GM23338 (cell line): ENCODE measurements at places on chromosomes 7 and 10.

DNA sequence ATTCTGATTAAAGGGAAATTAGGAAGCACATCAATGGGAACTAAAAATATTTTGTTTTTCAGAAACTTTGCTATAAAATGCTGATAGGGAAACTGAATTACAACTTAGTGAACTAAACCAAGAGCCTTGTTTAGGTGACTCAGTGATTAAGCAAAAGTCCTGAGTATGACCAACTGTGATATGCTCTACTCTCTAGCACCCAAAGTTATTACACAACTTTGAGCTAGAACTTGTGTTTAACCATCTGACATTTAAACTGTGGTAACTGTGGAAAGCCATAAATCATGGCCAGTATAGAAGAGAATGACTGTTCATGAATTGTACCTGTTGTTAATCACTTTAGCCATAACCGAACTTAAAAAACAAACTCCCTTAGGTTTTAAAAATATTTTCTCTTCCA, 127.4 kb downstream of the ZNF365 start:
- no peak for DNase-seq

GRCh38 chr10:12466704-12467305, 117.5 kb downstream of the CAMK1D start:
- no peak for DNase-seq

DNA sequence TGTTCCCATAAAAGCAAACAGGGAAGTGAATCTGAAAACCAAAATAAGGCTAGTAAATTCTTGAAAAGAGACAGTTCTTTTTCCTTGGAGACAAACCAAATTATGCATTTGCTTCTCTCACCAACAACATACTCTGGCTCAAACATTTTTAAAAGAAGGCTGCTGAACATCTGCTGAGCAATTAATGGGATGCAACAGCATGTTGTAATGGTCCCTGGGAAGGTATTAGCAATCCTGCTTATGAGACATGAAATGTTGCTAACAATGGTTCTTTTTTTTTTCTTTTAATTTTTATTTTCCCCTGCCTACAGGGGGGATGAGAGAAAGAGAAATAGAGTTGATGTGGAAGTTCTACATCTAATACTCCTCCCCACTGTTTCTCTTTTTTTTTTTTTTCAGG, 572.1 kb downstream of the SORCS1 start:
- no peak for DNase-seq

GRCh38 chr7:17598846-17599245, 300.4 kb downstream of the AHR start:
- no peak for DNase-seq

- no peak for DNase-seq
Observed at GRCh38 chr10:116810120-116810500, 39.2 kb upstream of the ENO4 start.

- no peak for DNase-seq
Observed at GRCh38 chr10:23437963-23438546, 820 bp upstream of the OTUD1 start.

DNA sequence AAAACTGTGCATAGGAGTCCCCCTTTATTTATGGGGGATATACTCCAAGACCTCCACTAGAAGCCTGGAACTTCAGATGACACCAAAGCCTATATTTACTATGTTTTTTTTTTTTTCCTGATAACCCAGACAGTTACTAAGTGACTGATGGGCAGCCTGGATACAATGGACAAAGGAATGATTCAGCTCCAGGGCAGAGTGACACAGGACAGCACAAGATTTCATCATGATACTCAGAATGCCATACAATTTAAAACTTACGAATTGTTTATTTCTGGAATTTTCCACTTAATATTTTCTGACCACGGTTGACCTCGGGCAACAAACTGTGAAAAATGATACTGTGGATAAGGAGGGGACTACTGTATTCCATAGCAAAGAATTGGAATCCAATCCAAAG, 843.6 kb downstream of the PCDH15 start:
- no peak for DNase-seq

DNA sequence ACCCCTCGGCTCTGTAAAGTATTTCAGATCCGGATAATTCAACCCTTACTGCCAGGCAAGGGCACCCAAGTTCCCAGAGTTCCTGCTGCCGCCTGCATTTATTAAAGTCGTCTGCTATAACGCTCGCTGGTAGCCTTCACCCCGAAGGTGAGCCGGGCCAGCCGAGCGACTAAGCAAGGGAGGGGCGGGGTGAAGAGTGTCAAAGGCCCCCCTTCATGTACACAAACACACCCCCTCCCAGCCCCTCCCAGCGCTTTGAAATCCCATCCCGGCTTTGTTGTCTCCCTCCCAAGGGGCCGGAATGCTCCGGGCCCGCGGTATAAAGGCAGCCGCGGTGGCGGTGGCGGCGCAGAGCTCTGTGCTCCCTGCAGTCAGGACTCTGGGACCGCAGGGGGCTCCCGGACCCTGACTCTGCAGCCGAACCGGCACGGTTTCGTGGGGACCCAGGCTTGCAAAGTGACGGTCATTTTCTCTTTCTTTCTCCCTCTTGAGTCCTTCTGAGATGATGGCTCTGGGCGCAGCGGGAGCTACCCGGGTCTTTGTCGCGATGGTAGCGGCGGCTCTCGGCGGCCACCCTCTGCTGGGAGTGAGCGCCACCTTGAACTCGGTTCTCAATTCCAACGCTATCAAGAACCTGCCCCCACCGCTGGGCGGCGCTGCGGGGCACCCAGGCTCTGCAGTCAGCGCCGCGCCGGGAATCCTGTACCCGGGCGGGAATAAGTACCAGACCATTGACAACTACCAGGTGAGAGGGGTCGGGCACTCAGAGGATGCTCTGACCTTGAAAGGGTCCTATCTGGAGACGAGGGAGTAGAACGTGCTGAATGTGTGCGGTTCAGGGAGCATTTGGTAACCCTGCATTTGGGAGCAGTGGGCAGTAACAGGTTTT, at the start of gene DKK1:
DKK1 (plus strand) TSS at position 349 of the 889 bp plus-strand sequence; CDS start at position 503, 154 bp downstream.
- peak; percentile 91 for DNase-seq

- DNase-seq, result peak; percentile 51
Observed at GRCh38 chr7:96397936-96398598, 76.2 kb upstream of the SLC25A13 start.

- no peak for DNase-seq
Observed at GRCh38 chr7:134515569-134516468, 11.5 kb upstream of the AKR1B10 start.

DNA sequence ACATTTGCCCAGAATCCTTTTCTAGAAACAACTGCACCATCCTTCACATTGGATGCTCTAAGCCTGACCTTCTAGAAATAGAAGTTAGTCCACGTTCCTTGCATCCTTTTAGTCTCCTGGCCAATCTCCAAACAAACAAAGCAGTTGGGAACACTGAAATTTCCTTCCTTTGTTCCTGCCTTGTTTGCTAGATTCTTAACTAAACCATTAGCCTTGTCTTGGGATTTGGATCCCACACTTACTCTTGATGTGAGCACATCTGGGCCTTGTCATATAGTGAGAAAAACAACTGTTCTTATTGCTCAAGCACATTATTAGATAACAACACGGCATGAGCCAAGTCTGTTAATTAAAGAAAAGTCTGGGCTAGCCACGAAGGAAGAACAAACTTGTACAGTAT, 319.3 kb upstream of the GHITM start:
- DNase-seq, result no peak

DNA sequence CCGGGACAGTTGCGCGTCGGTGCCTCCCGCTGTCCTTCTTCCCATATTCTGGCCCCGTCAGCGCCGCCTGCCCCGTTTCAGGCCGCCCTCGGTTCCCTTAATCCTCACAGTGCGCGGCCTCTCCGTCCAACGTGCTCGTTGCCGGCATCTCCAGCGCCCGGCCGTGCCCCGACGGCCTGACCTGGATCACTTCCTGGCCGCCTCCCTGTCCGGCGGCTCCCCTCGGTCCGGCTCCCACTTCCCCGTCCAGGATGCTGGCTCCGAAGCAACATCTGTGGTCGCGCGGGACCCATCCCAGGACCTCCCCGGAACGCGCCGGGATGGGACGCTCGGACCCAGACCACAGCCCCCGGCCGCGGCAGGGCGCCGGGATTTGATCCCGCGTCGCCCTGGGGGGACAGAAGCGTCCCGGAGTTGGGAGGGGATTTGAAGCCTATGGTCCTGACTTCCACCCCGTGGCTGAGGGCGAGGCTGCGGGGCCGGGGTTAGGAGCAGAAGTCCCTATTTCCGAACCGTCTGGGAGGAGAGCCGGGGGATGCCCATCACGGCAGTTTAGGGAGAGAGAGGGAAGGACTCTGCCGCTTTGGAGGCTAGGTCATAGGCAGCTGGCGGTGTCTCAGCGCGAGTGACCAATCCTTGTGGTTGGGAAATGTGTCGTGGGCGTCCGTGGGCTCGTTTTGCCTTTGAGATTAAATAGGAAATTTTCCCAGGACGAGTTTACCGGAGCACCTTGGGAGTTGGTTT, 53.8 kb downstream of the KCTD7 start:
- DNase-seq, result peak; percentile 69

GRCh38 chr7:155884225-155885166, 72.2 kb upstream of the SHH start:
- no peak for DNase-seq

GRCh38 chr7:96792115-96792514, 82.5 kb upstream of the SEM1 start:
- no peak for DNase-seq

GRCh38 chr10:101660256-101660655, 34.7 kb downstream of the FBXW4 start:
- DNase-seq, result no peak

- no peak for DNase-seq
Observed at GRCh38 chr7:157234271-157234670, 95.5 kb downstream of the UBE3C start.

DNA sequence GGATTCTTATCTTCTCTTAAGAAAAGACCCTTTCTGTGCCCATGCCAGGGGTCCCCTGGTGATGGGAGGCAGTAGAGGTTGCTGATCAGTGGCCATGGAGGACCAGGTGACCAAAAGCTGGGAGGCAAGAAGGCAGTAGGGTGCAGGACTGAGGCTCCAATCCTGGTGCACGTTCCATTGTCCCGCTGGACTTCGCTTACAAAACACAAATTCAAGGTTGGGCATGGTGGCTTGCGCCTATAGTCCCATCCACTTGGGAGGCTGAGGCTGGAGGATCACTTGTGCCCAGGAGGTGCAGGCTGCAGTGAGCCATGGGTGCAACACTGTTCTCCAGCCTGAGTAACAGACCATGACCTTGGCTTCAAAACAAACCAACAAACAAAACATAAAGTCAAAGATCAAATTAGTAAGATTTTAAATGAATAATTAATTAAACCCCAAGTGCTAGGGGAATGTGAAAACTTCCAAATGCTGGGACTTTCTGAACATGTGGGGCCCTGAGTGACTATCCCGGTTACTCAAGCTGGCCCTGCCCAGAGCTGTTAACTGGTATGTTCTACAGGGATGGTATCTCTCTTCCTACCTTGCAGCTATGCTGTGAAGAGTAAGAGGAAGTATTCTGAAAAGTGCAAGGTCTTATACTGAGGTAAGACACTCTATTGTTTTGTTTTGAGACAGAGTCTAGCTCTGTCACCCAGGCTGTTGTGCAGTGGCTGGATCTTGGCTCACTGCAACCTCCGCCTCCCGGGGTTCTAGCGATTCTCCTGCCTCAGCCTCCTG, 97.6 kb downstream of the LYZL2 start:
- DNase-seq, result no peak

GRCh38 chr7:32500922-32501341, 5.6 kb downstream of the AVL9 start:
- no peak for DNase-seq

DNA sequence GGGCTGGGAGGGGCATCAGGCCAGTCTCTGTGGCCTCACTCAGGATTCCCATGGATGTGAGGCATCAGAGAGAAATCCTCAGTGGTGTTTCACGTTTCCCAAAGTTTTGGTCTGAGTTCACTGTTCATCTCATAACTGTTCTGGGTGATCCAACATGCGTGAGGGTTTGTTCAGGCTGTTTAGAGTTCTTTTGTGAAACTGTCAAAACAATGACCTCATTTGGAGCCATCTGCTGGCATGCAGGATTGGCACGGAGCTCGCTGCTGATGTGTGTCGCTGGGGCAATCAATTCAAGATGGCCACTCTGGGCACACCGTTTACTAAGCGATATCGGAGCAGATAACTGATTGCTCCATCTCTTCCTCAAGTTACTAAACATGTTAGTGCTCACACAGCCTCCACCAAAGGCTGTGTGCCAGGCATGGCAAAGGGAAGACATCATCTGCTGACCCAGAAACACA, 365.6 kb downstream of the WDR11 start:
- no peak for DNase-seq

DNA sequence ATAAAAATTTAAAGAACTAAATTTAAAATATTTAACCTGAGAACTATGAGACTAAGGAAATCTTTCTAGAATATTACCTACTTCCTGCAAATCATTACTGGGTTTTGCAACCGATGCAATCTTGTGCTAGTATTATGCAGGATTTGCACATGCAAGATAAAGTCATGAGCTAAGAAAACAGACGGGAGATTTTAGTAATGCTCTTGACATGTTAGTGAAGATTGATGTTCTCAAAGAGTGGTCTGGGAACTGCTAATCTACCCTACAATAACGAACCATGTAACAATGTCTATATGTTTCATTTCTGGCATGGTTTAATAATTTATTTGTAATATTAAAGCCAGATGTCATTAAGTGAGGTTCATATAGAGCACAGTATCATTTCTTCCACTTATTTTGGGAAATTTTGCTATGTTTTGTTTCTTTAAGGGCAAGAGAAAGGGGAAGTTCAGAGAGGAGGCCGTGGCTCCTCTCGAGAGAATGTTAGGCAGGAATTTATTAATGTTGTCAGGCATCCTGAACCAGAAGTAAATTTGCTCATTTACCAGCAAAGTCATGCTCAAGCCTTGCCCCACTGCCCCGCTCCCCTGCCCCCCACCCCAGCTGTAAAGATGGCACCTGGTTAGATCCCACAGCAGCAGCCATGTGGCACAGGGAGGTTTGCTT, 22.8 kb downstream of the LRRC17 start:
- no peak for DNase-seq

- peak; percentile 39 for DNase-seq
Observed at GRCh38 chr10:60611291-60611747, 167.0 kb upstream of the CDK1 start.

DNA sequence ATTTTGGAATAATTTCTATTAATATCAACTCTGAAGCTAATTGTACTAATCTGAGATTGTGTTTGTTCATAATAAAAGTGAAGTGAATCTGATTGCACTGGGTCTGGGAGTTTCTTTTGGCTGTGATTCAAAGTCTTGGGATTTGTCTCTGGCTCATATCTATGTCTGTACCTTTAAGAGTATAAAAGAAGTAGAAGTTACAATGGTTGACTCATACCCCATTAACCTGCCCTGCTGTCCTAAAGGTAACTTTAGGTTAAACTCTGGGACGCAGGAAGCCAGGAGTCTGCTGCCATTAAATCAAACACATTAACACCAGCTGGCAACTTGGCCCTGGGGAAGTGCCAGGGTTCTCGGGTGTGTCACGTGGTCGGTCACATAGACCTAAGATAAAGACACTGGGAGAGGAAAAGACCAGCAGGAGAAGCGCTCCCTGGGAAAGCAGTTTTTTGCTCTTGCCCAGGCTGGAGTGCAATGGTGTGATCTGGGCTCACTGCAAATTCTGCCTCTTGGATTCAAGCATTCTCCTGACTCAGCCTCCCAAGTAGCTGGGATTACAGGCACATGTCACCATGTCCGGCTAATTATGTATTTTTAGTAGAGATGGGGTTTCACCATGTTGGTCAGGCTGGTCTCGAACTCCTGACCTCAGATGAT, 17.8 kb downstream of the SCD start:
- DNase-seq, result peak; percentile 86

GRCh38 chr7:31735991-31736982, 49.3 kb downstream of the PPP1R17 start:
- DNase-seq, result peak; percentile 83
